NCI-H460 (cell line): ENCODE measurements at places on chromosomes 6 and 20. TPM values are rescaled to one million over a fixed set of nuclear protein-coding genes. Genes with fewer than 3 reads are reported as not detected.

The SERPINB6 gene
- total RNA-seq, result 90.0 and 93.5 TPM in 2 replicates

The SLC22A16 gene
- not detected in 2 replicates for total RNA-seq

The PABPC1L gene
- 56.2 and 67.6 TPM in 2 replicates for total RNA-seq

DNA sequence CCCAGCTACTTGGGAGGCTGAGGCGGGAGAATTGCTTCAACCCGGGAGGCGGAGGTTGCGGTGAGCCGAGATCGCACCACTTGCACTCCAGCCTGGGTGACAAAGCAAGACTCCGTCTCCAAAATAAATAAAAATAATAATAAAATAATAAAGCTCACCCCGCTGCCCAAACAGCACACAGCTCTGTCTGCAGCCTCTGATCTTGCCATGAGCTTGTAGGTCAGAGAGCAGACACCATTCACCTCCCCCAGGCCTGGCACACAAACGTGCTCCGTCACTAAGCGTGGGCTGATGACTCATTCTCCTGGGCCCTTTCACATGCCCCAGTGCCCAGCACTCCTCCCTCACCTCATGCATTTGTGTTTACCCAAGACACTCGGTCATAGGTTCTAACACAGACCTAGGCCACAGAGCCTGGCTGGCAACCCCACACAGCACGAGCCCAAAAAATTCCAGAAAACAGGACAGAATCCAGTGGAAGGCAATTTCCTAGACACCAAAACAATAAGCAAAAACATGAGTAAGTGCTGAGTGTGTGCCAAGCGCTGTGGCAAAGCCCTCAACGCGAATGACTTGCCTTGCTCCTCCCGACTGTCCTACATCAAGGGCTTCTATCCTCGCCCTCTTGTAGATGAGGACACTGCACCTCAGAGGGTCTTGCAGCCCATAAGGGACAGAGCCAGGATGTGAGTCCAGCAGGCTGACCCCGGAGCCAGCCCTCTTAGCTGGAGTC, 18.0 kb downstream of the ATP9A start:
- peak; percentile 95 for DNase-seq

DNA sequence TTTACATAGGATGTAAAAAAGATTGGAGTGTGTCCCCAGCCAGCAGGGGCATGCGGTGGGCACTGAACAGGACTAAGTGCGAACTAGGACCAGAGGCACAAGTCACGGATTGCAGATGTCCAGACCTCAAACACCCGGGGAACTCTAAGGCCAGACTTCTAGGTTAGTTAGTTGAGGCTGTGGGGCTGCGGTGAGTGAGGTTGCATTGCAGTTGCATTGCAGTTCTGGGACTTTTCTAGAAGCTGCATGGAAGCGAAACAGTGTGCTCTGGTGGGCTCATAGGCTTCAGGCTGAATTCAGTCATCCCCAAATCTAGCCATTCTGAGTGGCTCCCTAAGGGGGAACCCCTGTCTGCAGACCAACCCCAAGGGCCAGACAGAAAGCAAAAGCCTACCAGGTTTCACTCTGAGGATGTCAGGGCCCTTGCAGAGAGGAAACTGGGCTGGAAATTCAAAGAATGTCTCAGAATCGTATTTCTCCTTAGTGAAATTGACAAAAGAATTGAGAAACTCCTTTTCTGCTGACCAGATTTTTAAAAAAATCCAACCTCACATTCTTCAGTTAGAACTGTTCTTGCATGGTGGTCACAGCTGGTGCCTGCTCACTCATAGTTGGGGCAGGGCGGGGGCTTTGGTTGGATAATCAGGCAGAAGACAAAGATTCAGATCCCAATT, 182.8 kb downstream of the ZDHHC14 start:
- DNase-seq, result no peak

- no peak for DNase-seq
These were observed 225.4 kb downstream of the CDH4 start for GRCh38 chr20:61477451-61477861.

DNA sequence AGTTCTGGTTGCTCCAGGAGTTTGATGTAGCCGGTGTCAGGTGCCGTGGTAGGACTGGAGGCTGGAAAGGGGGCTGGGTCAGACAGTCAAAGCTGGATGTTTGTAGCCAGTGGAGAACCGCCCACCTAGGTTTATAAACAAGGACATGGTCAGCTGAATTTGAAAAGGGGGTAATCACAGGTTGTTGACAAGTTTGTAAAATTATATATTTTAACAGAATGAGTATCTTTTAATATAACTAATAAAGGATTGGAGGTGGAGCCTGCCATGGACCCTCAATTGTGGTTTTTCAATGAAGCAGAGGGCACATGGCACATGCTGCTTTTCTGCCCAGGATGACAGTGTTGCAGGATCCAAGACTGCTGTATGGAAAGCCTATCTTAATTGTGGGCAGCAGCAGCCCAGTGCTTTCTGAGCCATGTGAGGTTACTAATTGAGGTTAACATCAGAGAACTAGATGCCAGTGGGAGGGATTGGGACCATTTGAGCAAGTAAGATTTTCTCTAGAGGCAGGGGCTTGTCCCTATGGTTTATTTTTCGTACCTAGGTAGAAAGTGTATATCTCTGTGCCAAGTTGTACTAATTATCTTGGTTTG, 9.7 kb downstream of the HECA start:
- DNase-seq, result no peak

- DNase-seq, result no peak
These were observed 34.1 kb upstream of the HMGA1 start for GRCh38 chr6:34202329-34203201.

- DNase-seq, result no peak
These were observed 18.9 kb downstream of the MAN1A1 start for GRCh38 chr6:119330520-119331113.

DNA sequence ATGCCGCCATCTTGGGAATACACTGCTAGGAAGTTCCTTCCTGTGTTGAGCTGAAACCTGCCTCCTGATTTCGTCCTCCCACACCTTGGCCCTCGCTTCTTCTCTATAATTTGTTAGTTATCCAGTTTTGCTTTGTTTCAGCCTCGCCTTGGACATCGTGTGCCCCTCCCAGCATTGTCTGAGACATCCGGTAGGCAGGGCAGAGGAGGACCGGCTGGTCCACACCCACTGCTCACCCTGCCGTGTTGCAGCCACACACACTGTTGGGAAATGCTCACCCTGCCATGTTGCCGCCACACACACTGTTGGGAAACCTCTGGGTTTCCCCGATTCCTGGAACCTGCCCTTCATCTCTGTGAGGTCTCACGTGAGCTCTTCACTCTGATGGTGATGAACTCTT, 105.1 kb downstream of the CDH4 start:
- DNase-seq, result no peak
